Stimulated activated CD4-positive, alpha-beta T cell treated with anti-CD3 and anti-CD28 coated beads, Interleukin-2, amount 100 ng/mL, for 48 hours (primary cell): ENCODE measurements at places on chromosomes 11 and 22.

DNA sequence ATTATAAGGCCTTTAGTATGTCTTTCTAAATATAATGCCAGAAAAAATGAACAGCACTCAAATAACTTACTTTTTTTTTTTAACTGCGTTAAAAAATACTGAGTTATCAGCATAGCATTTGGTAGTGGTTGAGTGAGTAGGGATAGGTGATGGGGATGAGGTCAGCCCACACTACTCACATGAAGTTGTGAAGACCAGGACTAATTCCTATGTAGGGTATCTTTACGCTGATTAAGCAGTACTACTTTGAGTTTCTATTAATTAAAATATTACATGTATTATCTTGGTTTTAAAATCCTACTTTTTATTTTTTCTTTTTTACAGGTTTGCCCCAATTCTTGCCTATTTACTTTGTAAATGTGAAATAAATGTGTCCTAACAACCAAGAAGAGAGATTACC is 13.5 kb downstream of the PHF21A start:
- DNase-seq, result no peak

GRCh38 chr11:71452199-71453036 is 585 bp upstream of the NADSYN1 start:
- DNase-seq, result peak; percentile 34

GRCh38 chr22:30744224-30744623 is 49.5 kb downstream of the OSBP2 start:
- no peak for DNase-seq

DNA sequence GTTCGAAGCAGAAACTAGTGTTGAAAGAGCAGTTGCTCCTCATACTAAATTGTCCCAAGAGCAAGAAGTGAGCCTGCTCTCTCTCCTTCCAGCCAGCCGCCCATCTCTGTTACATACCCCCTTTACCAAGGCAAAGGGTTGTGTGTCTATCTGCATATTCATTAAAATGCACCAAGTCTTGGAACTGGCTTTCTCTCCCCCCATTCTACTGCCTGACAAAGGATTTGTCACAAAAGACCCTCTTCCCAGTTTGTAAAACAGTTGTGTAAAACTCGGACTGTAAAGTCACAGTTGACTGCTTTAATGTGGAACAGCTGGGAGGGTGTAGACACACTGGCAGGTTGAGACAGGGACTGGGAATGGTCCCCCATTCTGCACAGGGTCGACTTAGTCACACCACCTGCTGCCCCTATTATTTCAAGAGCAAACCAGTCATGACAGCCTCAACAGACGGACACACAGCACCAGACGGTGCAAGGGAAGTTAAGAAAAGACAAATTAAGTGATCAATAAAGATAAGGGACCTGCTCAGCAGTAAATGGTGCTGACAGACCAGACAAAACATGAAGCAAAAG is 60.0 kb upstream of the HTATIP2 start:
- DNase-seq, result no peak

DNA sequence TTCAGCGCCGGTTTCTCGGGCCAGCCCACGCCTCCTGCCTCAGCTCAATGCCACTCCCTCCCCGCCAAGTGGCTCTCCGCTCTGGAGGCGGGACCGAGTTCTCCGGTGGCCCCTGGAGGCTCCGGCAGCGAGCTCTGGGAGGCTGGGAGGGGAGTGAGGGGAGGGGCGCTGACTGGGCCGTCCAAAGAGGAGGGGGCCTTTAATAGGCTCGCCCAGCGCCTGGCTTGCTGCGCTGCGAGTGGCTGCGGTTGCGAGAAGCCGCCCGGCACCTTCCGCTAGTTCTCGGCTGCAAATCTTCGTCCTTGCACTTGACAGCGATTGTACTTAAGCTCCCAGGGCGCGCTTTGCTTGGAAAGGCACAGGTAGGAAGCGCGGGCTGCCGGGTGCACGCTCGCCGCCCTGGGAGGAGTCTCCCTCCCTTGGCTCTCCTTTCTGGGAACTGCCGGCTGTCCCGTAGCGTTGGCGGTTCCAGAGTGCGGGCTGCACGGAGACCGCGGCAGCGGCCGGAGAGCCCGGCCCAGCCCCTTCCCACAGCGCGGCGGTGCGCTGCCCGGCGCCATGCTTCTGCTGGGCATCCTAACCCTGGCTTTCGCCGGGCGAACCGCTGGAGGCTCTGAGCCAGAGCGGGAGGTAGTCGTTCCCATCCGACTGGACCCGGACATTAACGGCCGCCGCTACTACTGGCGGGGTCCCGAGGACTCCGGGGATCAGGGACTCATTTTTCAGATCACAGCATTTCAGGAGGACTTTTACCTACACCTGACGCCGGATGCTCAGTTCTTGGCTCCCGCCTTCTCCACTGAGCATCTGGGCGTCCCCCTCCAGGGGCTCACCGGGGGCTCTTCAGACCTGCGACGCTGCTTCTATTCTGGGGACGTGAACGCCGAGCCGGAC is at the start of gene ADAMTS15:
ADAMTS15 (plus strand) TSS at position 230 of the 894 bp plus-strand sequence; CDS start at position 559, 329 bp downstream.
- DNase-seq, result peak; percentile 19

GRCh38 chr11:44852952-44853351 is 97.7 kb downstream of the TP53I11 start:
- no peak for DNase-seq

- no peak for DNase-seq
Observed at GRCh38 chr11:61335355-61335710, 2.3 kb downstream of the TKFC start.

DNA sequence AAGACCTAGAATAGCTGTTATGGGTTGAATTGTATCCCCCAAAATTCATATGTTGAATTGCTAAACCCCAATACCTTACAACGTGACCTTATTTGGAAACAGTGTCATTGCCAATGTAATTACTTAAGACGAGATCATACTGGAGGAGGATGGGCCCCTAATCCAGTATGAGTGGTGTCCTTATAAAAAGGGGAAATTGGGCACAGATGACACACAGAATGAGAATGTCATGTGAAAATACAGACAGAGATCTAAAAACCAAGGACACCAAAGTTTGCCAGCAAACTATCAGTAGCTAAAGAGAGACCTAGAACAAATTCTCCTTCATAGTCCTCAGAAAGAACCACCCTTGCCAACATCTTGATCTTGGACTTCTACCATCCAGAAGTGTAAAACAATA is 127.7 kb downstream of the ATXN10 start:
- DNase-seq, result no peak

DNA sequence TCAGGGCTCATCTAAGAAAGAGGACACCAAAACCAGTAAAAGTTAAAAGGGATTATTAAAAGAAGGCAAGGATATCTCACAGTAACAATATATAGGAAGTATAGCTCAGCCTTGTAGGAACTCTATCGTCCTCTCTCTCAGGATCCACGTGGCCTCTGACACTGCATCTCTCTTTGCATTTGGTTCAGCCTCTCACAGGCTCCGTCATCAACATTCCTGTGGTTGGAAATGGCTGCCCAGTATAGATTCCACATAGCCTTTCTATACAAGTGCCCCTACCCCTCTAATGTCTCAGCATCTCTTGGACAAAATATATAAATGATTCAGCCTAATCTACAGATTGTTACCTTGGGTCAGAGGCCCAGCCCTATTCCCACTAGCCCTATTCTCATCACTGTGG is 101.3 kb upstream of the DBX1 start:
- DNase-seq, result no peak
